ENCODE measurements at places on chromosomes 6 and 20.
A peak's percentile ranks its signal among the peaks of the same experiment; 100 is the strongest.

GRCh38 chr6:138206862-138207261 lies 11.4 kb downstream of the PBOV1 start:
- no peaks in the 10 kb centered on the region for H3K27me3 ChIP-seq
- H3K4me1 ChIP-seq, result no peaks in the 10 kb centered on the region
- H3K4me3 ChIP-seq, result no peak overlapping the region
- H3K36me3 ChIP-seq, result no peaks in the 10 kb centered on the region

DNA sequence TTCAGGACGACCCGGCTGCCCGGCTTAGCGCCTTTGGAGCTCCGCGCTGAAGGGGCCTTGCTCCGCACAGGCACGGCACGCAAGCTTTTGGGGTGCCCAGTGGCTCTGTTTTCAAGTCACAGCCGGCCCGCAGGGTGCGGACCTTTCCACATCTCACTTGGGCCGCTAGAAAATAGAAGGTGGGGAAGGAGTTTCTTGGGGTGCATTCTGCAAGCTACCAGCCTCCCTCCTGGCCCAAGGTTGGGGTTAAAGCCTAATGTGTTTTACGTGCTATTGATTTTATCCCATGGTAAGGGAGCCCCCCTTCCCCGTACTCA lies 561 bp downstream of the KAT14 start:
- peak overlapping the region; percentile 88 for H3K4me3 ChIP-seq
- peaks cover 4% of the 10 kb centered on the region for H3K36me3 ChIP-seq
- H3K4me1 ChIP-seq, result peaks cover 6% of the 10 kb centered on the region
- peak overlapping the region; percentile 96 for H3K27ac ChIP-seq
- DNase-seq, result no peak

DNA sequence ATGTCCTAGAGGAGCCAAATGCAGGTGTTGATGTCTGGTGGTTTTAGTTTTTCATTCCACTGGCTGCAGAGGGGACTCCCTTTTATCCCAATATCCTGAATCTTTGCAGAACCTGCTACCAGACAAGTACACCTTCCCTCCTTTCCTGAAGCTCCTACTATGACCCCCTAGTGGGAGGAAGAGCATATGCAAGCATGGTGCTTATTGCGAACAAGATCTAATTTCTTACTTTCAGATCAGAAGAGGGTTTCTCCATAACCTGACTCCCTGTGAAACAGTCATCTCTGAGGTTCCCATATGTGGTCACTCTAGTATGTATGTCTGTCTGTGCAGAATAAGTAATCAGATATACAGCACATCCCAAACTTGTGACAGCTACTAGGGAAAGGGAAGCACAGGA lies 277.2 kb downstream of the ARHGAP18 start:
- H3K27ac ChIP-seq, result no peak overlapping the region
- no peaks in the 10 kb centered on the region for H3K4me1 ChIP-seq
- DNase-seq, result no peak
- H3K27me3 ChIP-seq, result no peaks in the 10 kb centered on the region
- H3K4me3 ChIP-seq, result no peak overlapping the region

DNA sequence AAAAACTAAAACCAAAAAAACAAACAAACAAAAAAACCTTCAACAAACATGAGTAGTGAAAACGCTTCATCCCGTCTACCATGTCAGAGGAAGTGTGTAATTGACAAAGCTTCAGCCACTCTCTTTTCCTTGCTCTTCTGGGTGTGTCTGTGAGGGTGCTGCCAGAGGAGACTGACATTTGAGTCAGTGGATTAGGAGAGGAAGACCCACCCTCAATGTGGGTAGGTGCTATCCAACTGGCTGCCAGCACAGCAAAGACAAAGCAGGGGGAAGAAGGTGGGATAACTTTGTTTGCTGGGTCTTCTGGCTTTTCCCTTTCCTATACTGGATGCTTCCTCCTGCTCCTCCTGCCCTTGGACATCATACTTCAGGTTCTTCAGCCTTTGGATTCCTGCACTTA lies 145.6 kb downstream of the TASP1 start:
- H3K27ac ChIP-seq, result peak overlapping the region; percentile 9
- H3K27me3 ChIP-seq, result no peaks in the 10 kb centered on the region
- no peak overlapping the region for H3K4me3 ChIP-seq
- DNase-seq, result peak; percentile 14

- H3K27me3 ChIP-seq, result no peaks in the 10 kb centered on the region
- no peak for DNase-seq
- no peaks in the 10 kb centered on the region for H3K4me1 ChIP-seq
- peaks cover 3% of the 10 kb centered on the region for H3K36me3 ChIP-seq
- no peak overlapping the region for H3K27ac ChIP-seq
These were observed 21.9 kb downstream of the FBXL4 start for GRCh38 chr6:98925831-98926230.

- peaks cover 24% of the 10 kb centered on the region for H3K4me1 ChIP-seq
- DNase-seq, result no peak
- no peak overlapping the region for H3K27ac ChIP-seq
These were observed 155.2 kb downstream of the ZDHHC14 start for GRCh38 chr6:157536223-157536545.

- peaks cover 17% of the 10 kb centered on the region for H3K4me1 ChIP-seq
- no peak for DNase-seq
- H3K36me3 ChIP-seq, result no peaks in the 10 kb centered on the region
- no peak overlapping the region for H3K27ac ChIP-seq
- H3K27me3 ChIP-seq, result no peaks in the 10 kb centered on the region
These were observed 141.5 kb downstream of the BMP7 start for GRCh38 chr20:57124800-57125517.

GRCh38 chr20:50058662-50059402 lies 54.1 kb downstream of the UBE2V1 start:
- H3K27ac ChIP-seq, result no peak overlapping the region
- no peak for DNase-seq
- no peak overlapping the region for H3K4me3 ChIP-seq
- no peaks in the 10 kb centered on the region for H3K27me3 ChIP-seq
- H3K4me1 ChIP-seq, result peaks cover 7% of the 10 kb centered on the region

DNA sequence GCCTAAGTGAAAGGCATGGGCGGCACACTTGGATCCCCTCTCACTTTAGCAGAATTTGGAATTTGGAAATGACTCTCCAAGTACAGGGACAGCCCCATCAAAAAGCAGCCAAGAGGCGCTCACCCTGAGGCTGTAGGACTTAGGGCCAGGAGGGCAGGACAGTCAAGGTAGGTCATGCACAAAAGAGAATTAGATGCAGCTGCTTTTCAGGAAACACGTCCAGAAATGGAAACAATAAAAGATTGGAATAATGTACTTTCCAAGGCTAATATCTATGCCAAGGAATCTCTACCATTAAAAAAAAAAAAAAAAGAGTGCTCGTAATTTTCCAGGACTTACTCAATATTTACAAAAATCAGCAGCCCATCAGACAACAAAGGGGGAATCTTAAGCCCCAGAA lies 19.9 kb downstream of the PREP start:
- no peaks in the 10 kb centered on the region for H3K27me3 ChIP-seq
- no peak overlapping the region for H3K27ac ChIP-seq
- H3K4me1 ChIP-seq, result no peaks in the 10 kb centered on the region
- peaks cover 21% of the 10 kb centered on the region for H3K36me3 ChIP-seq
- no peak for DNase-seq

- H3K27me3 ChIP-seq, result no peaks in the 10 kb centered on the region
- no peak for DNase-seq
- no peak overlapping the region for H3K27ac ChIP-seq
These were observed 323.0 kb upstream of the JARID2 start for GRCh38 chr6:14922706-14923460.

DNA sequence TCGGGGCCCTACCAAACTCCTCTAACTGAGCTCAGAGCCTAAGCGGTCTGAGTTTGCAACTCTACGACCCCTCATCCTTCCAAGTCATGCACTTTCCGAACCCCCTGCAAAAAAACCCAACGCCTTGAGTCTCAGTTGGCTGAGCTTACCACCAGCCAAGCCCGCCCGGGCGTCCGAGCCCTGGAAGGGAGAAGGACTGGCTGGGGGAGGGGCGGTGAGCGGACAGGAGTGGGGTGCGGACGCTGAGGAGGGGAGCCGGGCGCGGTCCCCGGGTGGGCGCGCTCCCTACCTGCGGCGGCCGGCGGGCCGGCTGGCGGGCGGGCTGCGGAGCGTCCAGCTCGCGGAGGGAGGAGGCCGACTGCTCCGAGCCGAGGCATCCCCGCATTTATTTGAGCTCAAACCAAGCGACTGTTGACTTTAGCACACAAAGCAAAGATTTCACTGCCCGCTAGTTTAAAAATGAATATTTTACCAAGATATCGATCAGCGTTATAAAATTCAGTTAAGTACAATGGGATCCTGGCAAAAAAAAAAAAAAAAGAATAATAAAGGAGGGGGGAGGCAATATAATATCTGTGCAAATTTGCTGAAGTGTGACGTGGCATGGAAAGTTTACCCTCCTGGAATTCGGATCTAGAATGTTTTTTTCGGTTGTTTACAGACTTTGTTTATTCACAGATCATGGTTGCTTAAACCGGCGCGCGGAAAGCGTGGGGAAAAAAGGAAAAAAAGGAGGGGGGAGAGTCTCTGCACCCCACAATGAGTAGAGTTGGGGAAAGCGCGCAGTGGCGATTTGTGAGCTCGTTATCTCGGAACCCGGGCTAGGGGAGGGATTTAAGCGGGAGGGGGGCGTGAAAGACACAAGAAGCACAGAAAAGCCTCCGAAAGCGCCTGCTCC lies 5.9 kb downstream of the FOXA2 start:
- no peak overlapping the region for H3K4me3 ChIP-seq
- H3K27me3 ChIP-seq, result peaks cover 98% of the 10 kb centered on the region
- peaks cover 15% of the 10 kb centered on the region for H3K4me1 ChIP-seq
- DNase-seq, result no peak
- H3K36me3 ChIP-seq, result no peaks in the 10 kb centered on the region

- no peak overlapping the region for H3K4me3 ChIP-seq
- H3K27me3 ChIP-seq, result no peaks in the 10 kb centered on the region
- H3K36me3 ChIP-seq, result no peaks in the 10 kb centered on the region
- H3K4me1 ChIP-seq, result no peaks in the 10 kb centered on the region
These were observed 53.8 kb downstream of the PKIB start for GRCh38 chr6:122663981-122664380.

- H3K36me3 ChIP-seq, result peaks cover 30% of the 10 kb centered on the region
- no peak overlapping the region for H3K27ac ChIP-seq
- no peak overlapping the region for H3K4me3 ChIP-seq
- H3K27me3 ChIP-seq, result no peaks in the 10 kb centered on the region
- H3K4me1 ChIP-seq, result peaks cover 7% of the 10 kb centered on the region
These were observed 31.6 kb downstream of the PSMG4 start for GRCh38 chr6:3290149-3290930.

GRCh38 chr6:163971841-163972838 lies 557.6 kb downstream of the QKI start:
- DNase-seq, result no peak
- no peaks in the 10 kb centered on the region for H3K36me3 ChIP-seq
- H3K27me3 ChIP-seq, result no peaks in the 10 kb centered on the region
- H3K4me3 ChIP-seq, result no peak overlapping the region
- H3K27ac ChIP-seq, result no peak overlapping the region
- no peaks in the 10 kb centered on the region for H3K4me1 ChIP-seq

DNA sequence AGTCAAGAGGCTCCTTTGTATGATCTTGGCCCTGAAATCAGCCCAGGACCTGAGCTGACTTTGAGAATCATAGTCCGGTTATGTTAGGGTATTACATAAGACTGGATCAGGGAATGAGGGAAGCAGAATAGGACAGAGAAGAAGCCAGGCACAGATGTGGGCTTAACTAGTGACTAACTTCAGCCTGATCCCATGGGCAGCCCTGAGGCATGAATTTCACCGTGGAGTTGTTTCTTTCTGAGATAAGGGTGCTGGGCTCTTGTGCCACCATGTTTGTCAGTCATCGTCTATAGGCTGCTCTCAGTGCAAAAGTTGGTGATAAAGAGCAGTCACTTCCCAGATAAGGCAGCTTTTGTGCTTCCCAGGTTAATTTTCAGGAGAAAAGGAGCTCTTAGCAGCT lies 544.7 kb upstream of the SPTLC3 start:
- no peaks in the 10 kb centered on the region for H3K4me1 ChIP-seq
- no peaks in the 10 kb centered on the region for H3K27me3 ChIP-seq
- no peaks in the 10 kb centered on the region for H3K36me3 ChIP-seq
- H3K4me3 ChIP-seq, result no peak overlapping the region
- no peak overlapping the region for H3K27ac ChIP-seq

DNA sequence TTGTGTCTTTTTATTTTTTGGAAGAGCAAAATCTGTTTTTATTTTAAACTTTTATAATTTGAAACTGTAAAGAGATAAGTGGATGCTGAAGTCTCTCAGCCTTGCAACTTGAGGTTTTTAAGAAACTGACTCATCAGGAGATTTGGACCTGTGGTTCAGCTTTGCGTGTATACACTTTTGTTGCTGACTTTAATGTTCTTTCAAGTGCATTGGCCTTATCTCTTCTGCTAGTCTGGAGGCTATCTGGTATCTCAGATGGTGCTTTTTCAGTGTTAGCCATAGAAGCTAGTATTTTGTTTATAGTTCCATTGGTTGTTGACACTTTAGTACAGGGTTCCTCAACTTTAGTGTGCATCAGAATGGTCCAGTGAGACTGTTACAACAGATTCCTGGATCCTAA lies 504.0 kb upstream of the SPTLC3 start:
- no peak overlapping the region for H3K4me3 ChIP-seq
- H3K27me3 ChIP-seq, result no peaks in the 10 kb centered on the region
- H3K27ac ChIP-seq, result no peak overlapping the region
- no peaks in the 10 kb centered on the region for H3K4me1 ChIP-seq
- H3K36me3 ChIP-seq, result no peaks in the 10 kb centered on the region
- DNase-seq, result no peak

GRCh38 chr20:60837173-60837770 lies 414.8 kb upstream of the CDH4 start:
- H3K27me3 ChIP-seq, result no peaks in the 10 kb centered on the region
- peaks cover 1% of the 10 kb centered on the region for H3K4me1 ChIP-seq
- DNase-seq, result no peak
- no peak overlapping the region for H3K4me3 ChIP-seq

DNA sequence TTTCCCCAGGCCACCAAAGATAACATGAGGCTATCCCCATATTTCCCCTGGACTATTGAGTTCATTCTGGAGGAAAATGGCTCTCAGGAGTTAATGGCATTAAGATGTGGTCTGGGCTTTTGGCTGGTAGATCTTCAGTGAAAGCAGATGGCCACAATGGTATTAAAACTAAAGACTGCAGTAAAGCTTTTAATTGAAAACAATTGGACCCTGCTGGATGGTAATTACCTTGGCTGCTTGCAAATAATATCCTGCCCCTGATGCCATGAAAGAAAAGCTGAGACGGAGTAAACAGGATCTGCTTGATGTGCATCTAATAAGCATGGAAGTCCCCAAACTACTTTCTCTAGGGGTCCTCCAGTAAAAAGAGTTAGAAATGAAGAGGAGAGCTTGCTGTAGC lies 255.8 kb downstream of the QKI start:
- H3K4me3 ChIP-seq, result no peak overlapping the region
- no peaks in the 10 kb centered on the region for H3K36me3 ChIP-seq
- H3K27ac ChIP-seq, result no peak overlapping the region

All from neuronal stem cell (in vitro differentiated cells).